Astrocyte of the hippocampus (primary cell): ENCODE measurements at places on chromosomes 11 and 22.

GRCh38 chr11:46912526-46913150 is 5.7 kb downstream of the LRP4 start:
- peak; percentile 47 for DNase-seq

GRCh38 chr11:45606514-45607281 is 58.7 kb downstream of the CHST1 start:
- DNase-seq, result no peak

DNA sequence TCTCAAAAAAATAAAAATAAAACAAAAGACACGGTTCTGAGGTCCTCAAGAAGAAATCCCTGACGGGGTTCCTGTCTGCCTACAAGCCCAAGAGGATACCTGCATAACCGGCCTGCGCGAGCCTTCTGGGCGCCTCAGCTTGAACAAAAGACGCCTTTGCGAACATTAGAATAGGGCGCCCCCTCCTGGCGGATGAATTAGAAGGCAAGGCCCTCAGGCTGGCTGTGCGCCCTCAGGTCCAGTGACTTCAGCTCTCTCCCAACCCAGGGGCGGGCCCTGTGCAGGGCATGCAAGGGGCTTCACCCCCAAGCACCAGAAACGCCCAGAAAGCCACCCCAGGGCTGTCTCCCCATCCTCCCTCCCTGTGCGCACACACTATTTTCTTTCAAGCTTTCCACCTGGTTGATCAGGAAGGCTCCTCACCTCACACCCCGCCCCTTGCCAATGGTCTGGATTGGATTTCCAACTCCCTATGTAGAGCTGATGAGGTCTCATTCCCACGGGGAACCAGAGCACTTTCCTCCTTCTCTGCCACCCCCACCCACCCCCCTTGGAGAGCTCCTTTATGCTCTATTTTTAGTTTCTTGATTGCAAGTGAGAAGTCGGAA is 273.3 kb downstream of the BUD13 start:
- DNase-seq, result peak; percentile 73

DNA sequence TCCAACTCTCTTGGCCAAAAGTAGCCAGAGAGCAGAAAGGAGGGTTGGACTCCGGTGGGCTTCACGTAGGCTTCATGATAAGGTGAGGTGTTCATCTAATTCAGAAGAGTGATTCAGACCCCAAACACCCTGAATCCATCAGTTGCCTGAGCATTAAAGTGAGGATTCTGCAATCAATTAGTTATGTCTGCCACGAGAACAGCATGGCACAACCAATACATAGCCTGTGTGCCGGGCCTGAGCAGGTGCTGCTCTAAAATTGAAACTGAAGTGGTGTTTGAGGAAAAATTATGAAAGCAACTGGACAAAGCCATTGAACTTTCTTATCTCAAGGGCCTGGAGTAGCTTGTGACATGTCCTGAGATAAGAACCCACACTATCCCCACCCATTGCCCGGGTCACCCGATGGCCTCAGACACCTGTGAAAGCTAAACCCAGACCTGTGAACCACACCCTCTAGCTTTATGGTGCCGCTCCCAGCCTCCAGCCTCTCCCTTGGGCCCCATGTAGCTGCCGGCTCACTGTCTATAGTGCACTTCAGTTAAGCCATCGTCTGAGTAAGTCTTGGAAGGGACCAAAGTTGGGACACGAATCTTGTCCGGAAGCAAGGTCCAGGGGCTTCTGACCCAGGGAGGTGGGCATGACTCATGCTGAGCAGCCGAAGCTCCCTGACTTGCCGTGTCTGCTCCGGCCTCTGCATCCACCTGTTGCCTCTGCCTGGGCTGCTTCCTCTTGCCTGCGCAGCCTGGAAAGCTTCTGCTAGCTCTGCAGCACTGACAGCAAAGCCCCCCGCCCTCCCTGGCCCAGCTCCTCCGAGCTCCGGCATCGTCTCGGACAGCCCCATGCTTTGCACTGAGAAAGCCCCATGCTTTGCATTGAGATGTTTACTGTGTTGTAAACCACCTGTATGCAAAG is 5.7 kb upstream of the MYEOV start:
- no peak for DNase-seq

- DNase-seq, result peak; percentile 33
Observed at GRCh38 chr11:2444821-2445745, at the start of gene KCNQ1. Gene KCNQ1, plus strand, starts transcription at chr11:2445008. Its CDS starts 91 bp downstream, at chr11:2445099.

DNA sequence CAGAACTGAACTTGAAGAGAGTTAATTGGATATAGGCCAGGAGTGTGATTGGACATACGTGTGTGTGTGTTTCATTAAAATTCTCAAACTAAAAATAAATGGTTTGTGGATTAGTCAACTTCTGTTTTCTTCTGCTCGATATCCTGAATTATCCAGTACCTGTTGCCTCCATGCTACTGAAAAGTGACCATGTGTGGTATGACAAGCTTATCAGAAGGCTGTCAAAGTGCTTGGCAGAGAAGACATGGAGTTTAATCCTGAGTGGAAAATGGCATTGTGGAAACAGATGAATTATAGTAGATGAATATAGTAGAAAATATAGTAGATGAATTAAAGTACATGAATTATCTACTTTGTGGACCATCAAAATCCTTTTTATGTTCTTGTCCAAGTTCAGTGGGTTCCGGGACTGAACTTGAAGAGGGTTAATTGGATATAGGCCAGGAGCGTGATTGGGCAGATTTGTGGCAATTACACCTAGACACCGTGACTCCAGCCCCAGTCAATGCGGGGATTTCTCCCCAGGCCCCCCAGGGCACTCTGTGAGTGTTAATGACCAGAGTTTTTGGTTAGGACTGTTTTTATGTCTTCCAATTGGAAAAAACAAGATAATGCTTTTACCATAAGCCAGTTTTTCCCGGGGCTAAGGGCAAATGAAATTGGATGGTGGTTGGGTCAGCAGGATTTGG is 30.1 kb downstream of the GRAMD1B start:
- DNase-seq, result no peak

DNA sequence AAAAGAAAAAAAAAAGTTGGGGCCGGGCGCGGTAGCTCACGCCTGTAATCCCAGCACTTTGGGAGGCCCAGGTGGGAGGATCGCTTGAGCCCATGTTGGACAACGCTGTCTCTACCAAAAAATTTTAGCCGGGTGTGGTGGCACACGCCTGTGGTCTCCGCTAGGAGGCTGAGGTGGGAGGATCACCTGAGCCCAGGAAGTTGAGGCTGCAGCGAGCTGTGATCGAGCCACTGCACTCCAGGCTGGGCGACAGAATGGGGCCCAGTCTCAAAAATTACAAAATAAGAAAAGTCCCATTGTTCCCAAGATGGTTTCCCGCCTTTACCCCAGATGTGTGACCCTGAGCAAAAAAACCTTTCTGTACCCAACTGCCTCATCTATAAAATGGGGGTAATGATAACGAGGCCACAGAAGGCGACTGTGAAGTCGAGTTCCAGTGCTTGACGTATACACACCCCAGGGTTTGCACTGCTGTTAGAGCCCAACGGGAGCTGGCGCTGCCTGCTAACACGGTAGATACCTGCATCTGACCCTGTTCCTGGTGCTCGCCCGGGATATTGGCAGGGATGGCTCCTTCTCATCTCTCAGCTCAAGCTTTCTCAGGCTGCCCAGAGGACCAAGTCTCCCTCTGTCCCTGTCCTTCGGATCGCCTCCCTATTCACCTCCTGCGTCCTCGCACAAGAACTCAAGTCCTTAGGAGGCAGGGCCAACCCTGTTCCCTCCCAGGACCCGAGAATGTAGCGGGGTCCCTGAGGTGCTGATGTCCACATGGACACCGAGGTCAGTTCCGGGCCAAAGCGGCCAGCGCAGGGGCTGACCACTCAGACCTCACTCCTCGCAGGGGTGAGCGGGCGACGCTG is 1.1 kb upstream of the RPLP2 start:
- DNase-seq, result no peak

GRCh38 chr11:71505001-71505400 is 22.1 kb upstream of the KRTAP5-7 start:
- no peak for DNase-seq

- peak; percentile 49 for DNase-seq
Observed at GRCh38 chr11:107691000-107691750, 20.7 kb downstream of the SLN start.

DNA sequence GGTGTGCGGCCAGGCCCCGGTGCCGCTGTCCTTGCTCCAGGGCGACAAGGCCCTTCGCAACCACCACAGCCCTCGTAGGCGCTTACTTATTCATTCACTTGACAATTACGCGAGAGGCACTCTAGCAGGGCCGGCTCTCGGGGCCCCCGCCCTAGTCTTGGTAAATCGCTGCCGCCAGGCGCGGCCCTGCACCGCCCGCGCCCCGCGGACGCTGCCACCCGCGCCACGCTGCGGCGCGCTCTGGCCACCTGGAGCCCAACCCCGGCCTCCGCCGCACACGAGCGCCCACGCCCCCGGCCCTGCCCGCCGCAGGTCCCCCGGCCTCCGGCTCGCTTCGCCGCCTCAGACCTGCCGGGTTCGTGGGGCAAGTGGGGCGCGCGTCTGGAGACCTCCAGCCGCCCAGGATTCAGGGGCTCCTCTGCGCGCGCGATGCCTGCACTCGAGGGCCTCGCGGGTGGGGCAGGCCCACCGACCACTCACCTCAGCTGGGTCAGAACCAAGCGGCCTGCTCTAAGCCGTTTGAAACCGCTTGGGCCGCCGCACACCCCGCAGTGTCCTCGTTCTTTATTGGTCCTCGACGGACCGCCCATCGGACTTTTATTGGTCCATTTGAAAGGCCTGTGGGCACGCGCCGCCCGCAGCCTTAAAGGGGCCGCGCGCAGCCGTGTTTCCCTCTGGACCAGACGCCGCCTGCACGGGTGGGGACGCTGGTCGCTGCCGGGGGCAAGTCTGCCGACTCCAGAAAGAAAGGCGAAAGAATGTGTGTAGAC is at the start of gene CKAP5:
Gene CKAP5 (minus strand): TSS at position 541 of the 770 bp plus-strand sequence. CDS start 25,049 bp downstream, outside the sequence.
- peak; percentile 95 for DNase-seq

DNA sequence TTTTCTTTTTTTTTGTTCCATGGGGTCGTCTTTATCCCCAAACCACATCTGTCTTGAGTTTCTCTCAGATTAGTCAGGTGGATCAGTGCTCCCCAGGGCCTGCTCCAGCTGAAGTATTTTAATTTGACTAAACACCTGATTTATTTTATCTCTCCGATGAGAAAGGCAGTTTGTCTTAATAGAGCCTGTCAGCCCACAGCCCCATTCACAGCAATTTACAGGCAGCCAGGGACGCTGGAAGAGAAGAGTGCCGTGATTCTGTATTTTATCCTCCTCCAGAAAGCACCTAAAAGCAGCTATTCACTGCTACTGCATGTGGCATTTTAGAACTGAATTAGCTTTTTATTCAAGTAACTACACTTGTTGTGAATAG is 164.5 kb downstream of the SOX6 start:
- no peak for DNase-seq

DNA sequence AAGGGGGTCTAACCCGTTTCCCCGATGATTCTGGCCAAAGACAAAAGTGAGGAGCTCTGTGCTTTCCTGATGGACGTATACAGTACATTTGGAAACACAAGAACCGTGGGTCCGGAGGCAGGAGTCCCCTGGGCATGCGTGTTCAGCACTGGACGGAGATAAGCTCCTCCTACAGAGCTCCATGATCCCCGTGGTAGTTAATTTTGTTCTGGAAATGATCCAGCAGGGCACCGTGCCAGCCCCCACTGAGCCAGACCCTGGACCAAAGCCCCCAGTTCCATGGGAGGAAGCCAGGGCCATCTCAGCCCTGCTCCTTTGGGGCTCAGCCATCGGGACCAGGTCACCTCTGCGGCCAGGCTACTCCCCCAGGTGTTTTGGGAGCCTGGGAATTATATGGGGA is 83.3 kb downstream of the TRMU start:
- DNase-seq, result no peak

GRCh38 chr22:41863472-41863871 is 30.6 kb downstream of the SREBF2 start:
- no peak for DNase-seq

GRCh38 chr11:44258190-44258489 is 51.8 kb downstream of the ALX4 start:
- no peak for DNase-seq
